ENCODE measurements at places on chromosomes 6 and 20.

GRCh38 chr6:133396233-133396983 lies 155.3 kb downstream of the EYA4 start:
- no peak for DNase-seq

DNA sequence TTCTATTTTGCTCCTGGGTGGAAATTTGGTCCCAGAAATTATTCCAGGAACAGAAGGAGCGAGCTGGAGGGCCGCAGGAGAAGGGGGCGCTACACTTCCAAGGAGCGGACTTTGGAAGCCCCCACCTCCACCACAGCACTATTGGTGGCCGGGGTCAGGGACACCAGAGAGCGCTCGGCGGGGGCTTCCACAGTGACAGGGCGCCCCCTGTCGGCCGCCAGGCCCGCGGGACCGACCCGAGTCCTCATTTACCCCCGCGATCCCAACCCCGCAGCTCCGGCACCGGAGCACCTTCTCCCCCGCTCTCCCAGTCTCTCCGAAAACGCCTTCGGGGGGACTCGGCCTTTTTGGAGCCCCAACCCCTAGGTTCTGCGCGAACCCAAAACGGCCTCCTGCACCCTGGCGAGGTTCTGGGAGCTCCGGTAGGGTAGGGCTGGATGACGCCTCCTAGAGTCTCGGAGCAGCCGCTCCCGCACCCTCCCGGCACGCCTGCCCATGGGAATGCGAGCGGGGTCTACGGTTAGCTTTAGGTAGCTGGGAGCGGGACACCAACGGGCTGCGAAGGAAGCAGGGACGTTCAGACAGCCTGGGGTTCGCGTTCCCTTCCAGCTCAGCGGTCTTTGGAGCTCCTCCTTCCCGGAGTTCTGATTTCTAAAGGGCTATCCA lies 2.4 kb upstream of the FOXA2 start:
- no peak for DNase-seq

DNA sequence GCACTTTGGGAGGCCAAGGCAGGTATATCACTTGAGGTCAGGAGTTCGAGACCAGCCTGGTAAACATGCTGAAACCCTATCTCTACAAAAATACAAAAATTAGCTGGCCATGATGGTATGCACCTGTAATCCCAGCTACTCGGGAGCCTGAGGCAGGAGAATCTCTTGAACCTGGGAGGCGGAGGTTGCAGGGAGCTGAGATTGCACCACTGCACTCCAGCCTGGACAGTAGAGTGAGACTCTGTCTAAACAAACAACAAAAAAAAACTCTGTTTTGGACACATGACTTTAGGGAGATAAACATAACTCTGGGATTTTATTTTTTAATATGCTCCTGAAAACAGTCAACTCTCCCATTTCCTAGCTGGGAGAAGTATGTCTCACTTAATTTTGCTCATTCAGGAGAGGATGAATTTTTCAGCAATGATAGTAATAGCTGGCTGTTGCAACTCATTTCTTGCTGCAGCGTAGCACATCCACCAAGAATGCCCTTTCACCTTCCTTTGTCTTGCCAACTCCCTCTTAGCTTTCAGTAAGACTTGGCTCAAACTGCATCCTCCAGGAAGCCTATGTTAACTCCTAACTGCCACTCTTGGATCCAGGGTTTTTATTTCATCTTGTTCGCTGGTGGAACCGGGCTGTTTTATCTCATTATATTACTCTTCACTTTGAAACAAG lies 24.3 kb downstream of the TOP1 start:
- DNase-seq: no peak

GRCh38 chr20:43560974-43561373 lies 2.1 kb downstream of the SGK2 start:
- DNase-seq: no peak

- no peak for DNase-seq
Measured at GRCh38 chr6:64589961-64590360, 954.4 kb downstream of the PHF3 start.

DNA sequence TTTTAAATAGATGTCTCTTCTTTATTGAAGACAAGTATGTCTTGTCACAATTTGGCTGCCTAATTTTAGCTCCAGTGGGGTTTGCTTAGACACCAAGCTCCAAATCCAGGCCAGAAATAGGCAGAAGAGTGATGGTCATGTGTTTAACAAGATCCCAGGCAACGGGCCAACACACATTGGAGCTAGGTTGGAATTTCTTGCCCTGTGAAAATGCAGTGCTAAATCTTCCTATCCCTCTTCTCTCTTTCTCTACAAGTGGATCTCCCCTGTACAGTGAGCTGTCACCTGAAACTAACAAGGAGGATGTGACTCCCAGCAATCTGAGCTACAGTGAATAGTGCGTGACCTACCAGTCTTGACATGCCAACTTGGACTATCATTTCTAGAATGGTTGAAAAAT lies 65.3 kb upstream of the VGLL2 start:
- no peak for DNase-seq

DNA sequence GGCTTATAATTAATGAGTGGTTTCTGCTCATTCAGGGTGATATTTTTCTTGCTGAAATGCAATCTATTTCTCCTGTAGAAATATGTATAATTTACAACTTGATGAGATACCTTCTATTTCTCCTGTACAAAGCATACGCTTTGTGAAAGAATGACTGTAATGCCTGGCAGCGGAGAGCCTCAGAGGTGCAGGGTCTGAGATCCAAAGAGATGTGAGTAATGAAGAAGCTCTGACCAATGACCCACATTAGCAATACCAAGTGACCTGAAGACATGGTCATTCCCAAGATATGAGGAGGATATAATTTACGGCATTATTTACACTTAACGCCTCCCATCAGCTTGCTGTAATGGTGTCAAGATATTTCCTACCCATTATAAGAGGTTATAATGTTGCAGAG lies 98.4 kb upstream of the RAB32 start:
- DNase-seq: no peak

DNA sequence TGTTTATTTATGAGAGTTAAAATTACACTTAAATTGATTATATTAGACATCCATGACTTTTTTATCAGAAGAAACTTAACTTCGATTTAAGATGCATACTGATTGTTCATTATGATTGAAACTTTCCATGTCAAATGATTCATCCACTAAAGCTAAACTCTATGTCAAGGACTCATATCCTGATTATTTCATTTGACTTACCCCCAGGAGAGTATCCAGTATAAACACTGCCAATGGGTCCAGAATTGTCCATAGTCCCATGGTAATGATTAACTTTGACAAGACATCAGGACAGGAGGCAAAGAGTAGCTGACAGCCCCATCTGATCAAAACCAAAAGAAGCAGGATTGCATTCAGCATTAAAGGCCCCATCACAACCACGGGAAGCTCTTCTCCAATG lies 709.9 kb downstream of the TFAP2A start:
- no peak for DNase-seq

GRCh38 chr6:146642921-146643320 lies 44.1 kb downstream of the ADGB start:
- DNase-seq: no peak

DNA sequence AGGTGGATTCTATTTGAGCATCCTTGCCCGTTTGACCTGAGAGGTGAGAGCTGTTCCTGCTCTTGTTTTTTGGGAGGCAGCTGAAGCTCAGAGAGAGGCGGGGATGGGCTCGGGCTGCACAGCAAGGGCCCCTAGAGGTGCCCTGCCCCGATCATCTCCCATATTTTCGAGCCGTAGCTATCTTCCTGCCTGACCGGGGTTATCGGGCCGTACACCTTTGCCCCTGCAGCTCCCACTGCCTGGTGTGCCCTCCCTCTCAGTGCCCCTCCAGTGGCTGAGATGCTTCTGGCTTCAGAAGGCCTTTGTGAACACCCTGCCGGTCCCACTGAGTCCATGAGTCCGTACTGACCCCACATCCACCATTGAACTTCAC lies 6.7 kb downstream of the SRC start:
- no peak for DNase-seq

- no peak for DNase-seq
Measured at GRCh38 chr6:8829796-8830195, 394.5 kb upstream of the SLC35B3 start.

DNA sequence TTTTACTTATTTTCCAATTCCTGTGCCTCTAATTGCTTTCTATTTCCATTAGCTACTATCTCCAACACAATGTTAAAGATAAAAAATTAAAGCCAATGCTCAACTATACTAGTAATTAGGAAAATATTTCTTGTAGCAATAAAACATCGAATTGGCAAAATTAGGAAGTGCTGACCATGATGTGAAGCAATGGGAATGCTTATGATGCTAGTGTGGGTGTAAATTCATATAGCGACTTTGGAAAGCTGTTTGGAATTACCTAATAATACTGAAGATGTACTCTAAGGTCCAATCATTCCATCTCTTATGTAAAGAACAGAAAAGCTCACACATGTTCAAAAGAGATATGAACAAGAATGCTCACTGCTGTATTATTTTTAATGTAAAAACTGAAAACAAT lies 78.2 kb downstream of the UBE3D start:
- no peak for DNase-seq

DNA sequence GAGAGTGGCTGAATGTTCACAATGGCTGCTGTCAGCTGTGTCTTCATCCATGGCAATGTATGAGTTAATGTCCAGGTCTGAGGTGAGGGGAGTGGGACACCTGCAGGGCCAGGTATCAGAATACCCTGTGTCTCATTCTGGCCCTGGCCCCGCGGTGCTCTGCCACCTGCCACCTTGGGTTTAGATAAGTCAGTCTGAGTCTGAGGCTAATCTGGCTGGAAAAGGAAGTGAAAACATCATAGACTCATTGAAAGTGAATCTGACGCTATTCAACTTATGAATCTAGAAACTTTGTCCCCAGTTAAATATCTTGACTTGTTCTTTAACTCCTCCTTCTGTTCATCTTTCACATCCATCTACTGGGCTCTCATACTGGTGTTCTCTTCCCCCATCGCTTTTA lies 267.1 kb upstream of the JAG1 start:
- DNase-seq: no peak

DNA sequence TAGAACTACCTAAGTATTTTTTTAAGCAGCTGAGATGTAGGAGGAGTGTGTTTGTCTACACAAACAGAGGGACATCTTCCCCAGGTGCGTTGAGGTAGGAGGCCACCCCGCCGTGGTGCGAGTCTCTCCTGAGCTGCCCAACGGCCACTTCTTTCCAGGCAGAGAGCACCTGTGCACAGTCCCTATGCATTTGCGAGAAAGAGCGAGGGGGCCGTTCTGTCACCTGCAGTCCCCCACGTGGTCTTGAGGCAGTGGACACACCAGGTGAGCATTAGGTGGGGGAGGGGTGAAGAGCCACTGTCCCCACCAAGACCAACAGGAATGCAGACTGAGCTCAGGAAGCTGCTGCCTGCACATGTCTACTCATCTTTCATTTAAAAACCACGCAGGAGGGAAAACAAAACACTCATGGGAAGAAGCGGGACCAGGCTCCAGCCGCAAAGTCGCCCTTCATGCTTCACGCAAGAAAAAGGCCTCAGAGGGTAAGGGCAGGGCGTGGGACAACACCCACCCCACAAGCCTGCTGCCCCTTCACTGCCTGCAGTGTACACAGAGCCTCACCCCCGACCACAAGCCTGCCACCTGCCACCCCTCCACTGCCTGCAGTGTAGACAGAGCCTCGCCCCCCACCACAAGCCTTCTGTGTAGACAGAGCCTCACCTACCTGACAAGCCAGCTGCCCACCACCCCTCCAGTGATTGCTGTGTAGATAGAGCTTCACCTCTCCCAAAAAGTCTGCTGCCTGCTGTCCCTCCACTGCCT lies 142.0 kb downstream of the DLL1 start:
- no peak for DNase-seq

GRCh38 chr6:16806363-16806762 lies 45.1 kb upstream of the ATXN1 start:
- no peak for DNase-seq

DNA sequence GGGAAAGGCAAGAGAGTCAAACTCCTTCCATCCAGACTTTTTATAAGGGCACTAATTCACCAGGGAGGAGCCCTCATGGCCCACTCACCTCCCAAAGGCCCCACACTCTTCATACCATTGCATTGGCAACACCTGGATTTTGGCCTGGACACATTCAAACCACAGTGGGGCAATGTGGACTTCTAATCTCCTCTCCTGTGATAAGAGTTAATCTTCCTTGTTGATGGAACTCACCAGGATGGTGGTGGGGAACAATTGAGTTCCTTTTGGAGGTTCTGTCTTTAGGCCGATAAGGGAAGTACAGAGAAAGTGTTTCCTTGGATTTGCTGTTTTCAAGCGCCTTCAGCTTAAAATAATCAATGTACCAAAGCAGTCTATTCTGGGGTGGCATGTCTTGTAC lies 268.7 kb downstream of the CD83 start:
- no peak for DNase-seq

DNA sequence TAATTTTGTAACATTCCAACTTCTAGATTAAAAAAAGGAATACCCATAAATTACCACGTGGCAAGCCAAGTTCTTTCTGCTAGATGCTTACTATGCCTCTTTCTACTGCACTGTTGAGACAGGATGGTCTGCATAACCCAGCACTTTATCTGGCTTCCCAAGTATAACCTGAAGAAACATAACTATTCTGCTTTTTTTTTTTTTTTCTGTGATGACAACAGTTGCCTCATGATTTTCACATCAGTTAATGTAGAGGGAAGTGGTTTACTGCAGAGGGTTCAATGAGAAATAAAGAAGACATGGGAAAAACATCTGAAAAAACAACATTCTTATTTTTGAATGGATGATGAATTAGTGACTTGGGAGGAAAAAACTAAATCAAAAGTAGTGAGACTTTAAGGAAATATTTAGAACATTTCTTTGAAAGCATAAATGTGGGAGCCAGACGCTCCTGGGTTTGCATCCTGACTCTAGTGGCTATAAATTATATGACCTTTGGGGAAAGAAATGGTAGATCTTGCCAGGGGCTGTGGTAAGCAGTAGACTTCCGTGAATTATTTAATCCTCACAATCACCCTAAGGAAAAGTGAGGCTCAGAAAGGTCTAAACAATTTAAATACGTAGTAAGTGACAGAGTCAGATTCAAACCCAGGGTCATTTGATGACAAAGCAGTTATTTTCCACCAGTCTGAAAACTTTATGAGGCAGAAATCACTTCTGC lies 230.7 kb downstream of the PHACTR1 start:
- DNase-seq: no peak

- DNase-seq: no peak
Measured at GRCh38 chr6:163701762-163702161, 287.2 kb downstream of the QKI start.

DNA sequence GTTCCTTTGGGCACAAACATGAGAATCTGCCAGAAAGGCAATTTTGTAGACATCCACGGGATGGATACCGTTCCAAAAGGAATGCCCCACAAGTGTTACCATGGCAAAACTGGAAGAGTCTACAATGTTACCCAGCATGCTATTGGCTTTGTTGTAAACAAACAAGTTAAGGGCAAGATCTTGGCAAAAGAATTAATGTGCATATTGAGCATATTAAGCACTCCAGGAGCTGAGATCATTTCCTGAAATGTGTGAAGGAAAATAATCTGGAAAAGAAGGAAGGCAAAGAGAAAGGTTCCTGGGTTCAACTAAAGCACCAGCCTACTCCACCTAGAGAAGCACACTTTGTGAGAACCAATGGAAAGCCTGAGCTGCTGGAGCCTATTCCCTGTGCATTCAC lies 103.9 kb upstream of the ARG1 start:
- no peak for DNase-seq

- DNase-seq: peak; percentile 45
Measured at GRCh38 chr20:62952373-62952967, at the start of gene SLC17A9. Gene SLC17A9, plus strand, starts transcription at chr20:62952709. Its CDS starts 122 bp downstream, at chr20:62952831.

Measured in stimulated activated CD4-positive, alpha-beta T cell treated with anti-CD3 and anti-CD28 coated beads, Interleukin-4, amount 100 ng/mL, for 1 hour (primary cell).